Activated naive CD8-positive, alpha-beta T cell treated with anti-CD3 and anti-CD28 coated beads, Interleukin-2, amount 10 ng/mL, durations not matched to agents 7 days and 5 days (primary cell): ENCODE measurements at places on chromosomes 13 and 19. TPM values are rescaled to one million over a fixed set of nuclear protein-coding genes. Genes with fewer than 3 reads are reported as not detected.

The F10 gene
- not detected for total RNA-seq

The CCDC169 gene
- total RNA-seq: not detected

The TEX29 gene
- total RNA-seq: 0.80 TPM

The AKAP11 gene
- total RNA-seq: 30.1 TPM

The PRTN3 gene
- not detected for total RNA-seq
